Hematopoietic multipotent progenitor cell (in vitro differentiated cells): ENCODE measurements at places on chromosomes 3 and 15.

GRCh38 chr3:96449803-96450202, 364.6 kb upstream of the EPHA6 start:
- DNase-seq: no peak

DNA sequence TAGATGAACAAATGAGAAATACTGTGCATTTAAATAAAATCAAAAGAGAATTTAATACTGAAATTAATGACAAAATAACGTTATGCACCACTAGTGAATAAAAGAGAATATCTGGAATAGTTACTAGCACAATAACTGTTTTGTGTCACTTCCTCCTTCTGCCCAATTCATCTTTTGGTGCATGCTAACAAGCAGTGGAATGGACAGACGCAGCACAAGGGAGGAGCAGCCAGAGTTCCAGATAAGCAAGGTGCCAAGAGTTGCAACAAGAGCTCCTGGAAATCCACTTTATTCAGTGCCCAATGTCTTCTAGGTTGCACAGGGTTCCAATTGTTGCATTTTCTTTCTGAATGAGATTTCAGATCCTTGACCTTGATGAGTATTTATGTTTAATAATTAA, 66.5 kb upstream of the PLXND1 start:
- DNase-seq: peak; percentile 12

- peak; percentile 53 for DNase-seq
Observed at GRCh38 chr3:59771768-59772181, 722.0 kb upstream of the CFAP20DC start.

- no peak for DNase-seq
Observed at GRCh38 chr3:61138401-61138800, 112.9 kb downstream of the FHIT start.

- no peak for DNase-seq
Observed at GRCh38 chr3:40660554-40660953, 135.8 kb downstream of the ZNF621 start.
